ENCODE measurements at places on chromosomes 7 and 10. TPM values are rescaled to one million over a fixed set of nuclear protein-coding genes. Genes with fewer than 3 reads are reported as not detected.

- DNase-seq, result no peak
- no peak overlapping the region for H3K27ac ChIP-seq
- H3K27me3 ChIP-seq, result no peaks in the 10 kb centered on the region
Measured at GRCh38 chr7:12493407-12493806, 77.1 kb upstream of the SCIN start.

DNA sequence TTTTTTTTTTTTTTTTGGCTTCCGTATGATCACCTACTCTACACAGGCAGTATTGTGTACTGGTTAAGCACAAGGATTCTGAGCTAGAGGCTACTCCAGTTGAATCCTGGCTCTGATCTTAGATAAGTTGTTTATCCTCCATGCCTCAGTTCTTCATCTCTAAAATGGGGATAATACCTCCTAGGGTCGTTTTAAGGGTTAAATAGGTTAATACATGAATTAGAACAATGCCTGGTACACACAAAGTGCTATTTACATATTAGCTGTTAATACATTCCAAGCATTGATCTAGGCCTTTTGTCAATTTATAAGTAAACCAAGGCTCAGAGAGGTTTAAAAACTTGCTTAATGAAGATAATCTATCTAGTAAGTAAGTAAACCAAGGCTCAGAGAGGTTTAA, 59.0 kb downstream of the ST7 start:
- no peak overlapping the region for H3K27ac ChIP-seq
- no peak overlapping the region for H3K4me3 ChIP-seq
- H3K36me3 ChIP-seq, result no peaks in the 10 kb centered on the region

DNA sequence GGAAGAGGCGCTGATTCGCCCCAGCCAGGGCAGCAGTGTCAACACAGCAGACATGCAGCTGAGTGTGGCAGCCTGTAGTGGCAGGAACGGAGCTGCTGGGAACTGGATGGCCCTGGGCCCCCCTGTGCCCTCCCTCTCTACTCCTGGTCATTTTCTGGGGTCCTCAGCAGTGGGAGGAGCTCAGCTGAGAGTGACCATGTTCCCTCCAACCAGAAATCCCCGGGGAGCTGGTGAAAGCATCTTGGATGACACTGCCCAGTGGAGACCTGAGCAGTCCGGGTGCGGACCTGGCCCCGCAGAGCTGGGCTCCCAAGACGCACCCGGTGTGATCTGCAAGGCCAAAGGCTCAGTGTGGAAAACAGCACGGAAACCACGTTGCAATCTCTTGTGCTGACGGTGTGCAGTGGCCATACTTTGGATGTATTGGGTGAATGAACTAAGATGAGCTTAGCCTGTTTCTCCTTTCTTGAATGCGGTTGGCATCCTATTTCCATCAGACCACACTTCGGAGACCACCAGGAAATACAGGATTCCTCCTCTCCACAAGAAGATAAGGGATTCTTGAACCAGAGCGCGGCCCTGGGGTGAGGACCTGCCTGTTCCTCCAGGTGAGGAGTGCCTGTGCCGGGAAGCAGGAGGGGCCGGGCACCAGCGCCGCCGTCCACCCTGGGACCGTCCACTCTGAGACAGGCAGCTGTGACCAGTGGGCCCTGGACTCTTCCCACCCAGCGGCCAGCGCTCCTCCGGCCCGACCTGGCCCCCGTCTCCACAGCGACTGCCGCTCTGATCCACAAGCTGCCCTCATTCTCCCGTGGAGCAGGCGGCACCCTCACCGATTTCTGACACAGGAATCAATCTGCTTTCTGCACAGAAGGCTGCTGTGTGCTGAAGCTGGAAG, 93.5 kb upstream of the DIP2C start:
- H3K4me3 ChIP-seq, result no peak overlapping the region
- no peaks in the 10 kb centered on the region for H3K36me3 ChIP-seq
- no peaks in the 10 kb centered on the region for H3K4me1 ChIP-seq

- H3K36me3 ChIP-seq, result no peaks in the 10 kb centered on the region
- H3K27me3 ChIP-seq, result no peaks in the 10 kb centered on the region
- no peak overlapping the region for H3K4me3 ChIP-seq
- DNase-seq, result no peak
- H3K27ac ChIP-seq, result no peak overlapping the region
Measured at GRCh38 chr7:66604198-66604597, 24.5 kb upstream of the KCTD7 start.

The JCAD gene
- total RNA-seq, result 0.02 TPM

The ZNF467 gene
- total RNA-seq, result 0.24 TPM

GRCh38 chr10:110392868-110393740, 88.4 kb upstream of the SMNDC1 start:
- no peaks in the 10 kb centered on the region for H3K27me3 ChIP-seq
- DNase-seq, result no peak
- H3K4me3 ChIP-seq, result no peak overlapping the region
- no peak overlapping the region for H3K27ac ChIP-seq

DNA sequence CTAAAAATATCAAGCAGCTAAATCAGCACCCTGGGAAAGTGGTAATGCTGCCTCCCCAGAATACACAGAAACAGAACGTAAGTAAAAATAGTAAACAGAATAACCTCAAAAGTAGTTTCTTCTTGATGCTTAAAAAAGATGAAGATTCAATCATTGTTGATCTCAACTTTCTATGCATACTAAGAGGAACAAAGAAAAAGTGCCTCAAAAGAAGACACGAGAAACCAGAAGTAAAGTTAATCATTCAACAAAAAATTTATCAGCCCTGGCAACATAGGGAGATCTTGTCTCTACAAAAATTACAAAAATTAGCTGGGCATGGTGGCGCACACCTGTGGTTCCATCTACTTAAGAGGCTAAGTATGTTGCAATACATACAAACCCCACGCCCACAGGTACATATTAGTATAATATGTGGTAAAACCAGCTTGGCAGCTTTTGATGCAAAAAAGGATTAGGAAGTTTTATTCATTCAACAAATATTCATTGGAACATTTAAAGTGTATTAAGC, 153.7 kb downstream of the NRBF2 start:
- H3K27me3 ChIP-seq, result no peaks in the 10 kb centered on the region
- no peaks in the 10 kb centered on the region for H3K36me3 ChIP-seq
- H3K4me1 ChIP-seq, result no peaks in the 10 kb centered on the region
- no peak overlapping the region for H3K4me3 ChIP-seq
- DNase-seq, result no peak
- H3K27ac ChIP-seq, result no peak overlapping the region

The OGDHL gene
- total RNA-seq, result 0.55 TPM
